Stimulated activated CD4-positive, alpha-beta T cell treated with anti-CD3 and anti-CD28 coated beads, Interleukin-4, amount 100 ng/mL, for 24 hours (primary cell): ENCODE measurements at places on chromosomes 16 and 17.

- no peak for DNase-seq
Measured at GRCh38 chr16:89822188-89823086, 5.8 kb upstream of the SPIRE2 start.

DNA sequence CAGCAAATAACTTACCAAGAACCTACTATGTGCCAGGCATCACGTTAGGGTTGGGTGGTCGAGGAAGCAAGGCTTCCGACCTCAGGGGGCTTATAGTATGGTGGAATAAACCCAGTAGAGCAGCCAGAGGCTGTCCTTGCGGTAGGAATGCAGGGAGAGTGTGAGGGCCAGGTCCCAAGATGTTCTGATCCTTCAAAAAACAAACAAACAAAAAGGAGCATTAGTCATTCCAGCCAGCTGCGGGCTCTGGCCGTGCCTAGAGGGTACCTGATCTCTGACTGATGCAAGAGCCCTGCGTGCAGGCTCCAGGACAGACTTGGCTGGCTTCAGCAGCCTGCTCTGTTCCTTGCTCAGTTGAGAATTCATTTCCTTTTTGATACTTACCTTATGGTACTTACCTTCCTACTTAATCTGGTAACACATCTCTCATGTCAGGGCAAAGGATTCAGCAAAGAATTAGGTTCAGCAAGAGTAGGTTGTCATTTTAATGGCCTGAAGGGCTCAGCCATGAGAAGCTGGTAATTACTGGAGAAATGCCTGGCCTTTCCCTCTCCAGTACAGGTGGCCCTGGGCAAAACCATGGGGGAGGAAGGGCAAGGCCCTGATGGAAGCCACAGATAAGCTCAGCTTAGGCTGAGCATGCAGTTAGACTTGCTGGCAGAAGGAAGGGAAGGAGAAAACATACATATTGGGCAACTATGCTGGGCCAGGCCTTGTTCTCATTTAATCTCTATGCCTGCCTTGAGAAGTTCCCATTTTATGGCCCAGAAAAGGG is 18.4 kb downstream of the CYB5D2 start:
- DNase-seq, result no peak

DNA sequence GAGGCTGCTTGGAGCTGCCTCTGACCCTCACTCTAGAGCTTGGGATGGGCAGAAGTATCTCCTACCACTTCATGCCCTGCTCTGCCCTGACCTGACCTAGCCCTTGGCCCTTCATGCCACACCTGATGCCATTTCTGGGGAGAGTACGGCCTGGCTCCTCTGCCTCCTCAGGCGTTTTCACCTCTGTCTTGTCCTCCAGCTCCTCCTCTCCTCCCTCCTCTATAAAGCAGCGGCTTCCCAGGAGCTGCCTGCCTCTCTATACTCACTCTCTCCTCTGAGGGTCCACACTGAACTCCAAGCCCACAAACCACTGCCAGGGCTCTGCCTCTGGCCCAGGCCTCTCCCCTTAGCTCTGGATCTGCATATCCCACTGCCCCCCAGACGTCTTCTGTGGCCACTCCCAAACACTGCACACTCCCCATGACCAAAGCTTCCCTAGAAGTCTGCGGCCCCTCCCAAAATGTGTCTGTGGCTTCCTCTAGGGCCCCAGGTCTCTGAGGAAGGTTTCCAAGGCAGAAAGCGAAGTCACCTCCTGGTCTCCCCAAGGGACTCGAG is 52.6 kb downstream of the PITPNM3 start:
- DNase-seq, result no peak

DNA sequence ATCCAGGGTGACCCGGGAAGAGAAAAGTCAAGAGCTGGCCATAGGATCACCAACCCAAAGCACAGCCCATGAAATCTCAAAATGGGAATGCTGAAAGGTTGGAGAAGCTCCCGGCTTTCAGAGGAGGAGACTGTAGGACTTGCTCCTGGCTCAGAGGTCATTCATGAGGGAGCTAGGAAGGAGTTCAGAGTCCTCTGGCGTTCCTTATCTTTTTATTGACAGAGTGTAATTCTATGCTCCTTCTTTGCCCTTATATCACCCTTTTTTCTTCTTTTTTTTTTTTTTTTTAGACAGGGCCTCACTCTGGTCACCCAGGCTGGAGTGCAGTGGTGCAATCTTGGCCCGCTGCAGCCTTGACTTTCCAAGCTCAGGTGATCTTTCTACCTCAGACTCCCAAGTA is 27.3 kb upstream of the CNOT1 start:
- no peak for DNase-seq

- DNase-seq, result no peak
Measured at GRCh38 chr16:48535831-48536613, 74.0 kb downstream of the N4BP1 start.

GRCh38 chr16:56643080-56643778 is 4.8 kb downstream of the MT1A start:
- peak; percentile 78 for DNase-seq

DNA sequence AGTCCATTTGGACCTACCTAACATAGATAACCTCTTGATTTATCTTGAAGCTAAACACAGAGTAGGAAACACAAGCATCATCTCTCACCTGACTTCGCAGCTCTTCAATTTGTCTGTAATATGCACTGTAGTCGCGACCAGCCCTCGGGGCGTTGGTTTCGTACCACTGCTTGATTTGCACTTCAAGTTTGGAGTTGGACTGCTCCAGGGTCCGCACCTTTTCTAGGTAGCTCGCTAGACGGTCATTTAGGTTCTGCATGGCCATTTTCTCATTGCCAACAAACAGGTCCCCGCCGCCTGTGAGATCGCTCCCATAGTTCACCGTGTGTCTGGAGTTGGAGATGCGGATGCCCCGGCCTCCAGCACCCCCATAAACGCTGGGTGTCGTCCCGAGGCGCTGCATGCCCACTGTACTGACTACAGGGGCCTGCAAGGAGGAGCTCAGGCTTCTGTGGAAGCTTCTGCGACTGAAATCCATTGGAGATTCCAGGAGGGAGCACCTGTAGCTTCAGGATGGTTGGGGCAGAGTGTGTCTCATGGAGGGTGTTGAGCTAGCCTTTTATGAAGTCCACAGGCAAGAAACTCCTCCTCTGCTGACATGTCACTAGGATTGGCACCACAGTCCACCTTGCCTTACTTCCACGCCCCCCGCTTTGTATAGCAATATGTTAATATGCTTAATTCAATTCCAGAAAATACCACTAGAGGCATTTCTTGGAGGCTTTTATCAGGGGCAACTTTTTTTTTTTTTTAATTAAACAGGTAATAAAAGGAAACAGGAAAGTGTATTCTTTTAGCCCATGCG is at the start of gene KRT20:
Gene KRT20, minus strand, starts transcription at position 535 of the 805 bp plus-strand sequence. Its CDS starts 57 bp downstream, at position 478.
- DNase-seq, result no peak

- no peak for DNase-seq
Measured at GRCh38 chr16:48676836-48677235, 66.9 kb upstream of the N4BP1 start.

GRCh38 chr17:83092186-83092585 is 12.8 kb downstream of the METRNL start:
- no peak for DNase-seq

GRCh38 chr16:4426021-4426684 is 485 bp downstream of the DNAJA3 start:
- peak; percentile 49 for DNase-seq

- no peak for DNase-seq
Measured at GRCh38 chr16:75296606-75297005, 45.2 kb upstream of the BCAR1 start.

- DNase-seq, result peak; percentile 41
Measured at GRCh38 chr16:2912330-2913199, 834 bp downstream of the FLYWCH1 start.

DNA sequence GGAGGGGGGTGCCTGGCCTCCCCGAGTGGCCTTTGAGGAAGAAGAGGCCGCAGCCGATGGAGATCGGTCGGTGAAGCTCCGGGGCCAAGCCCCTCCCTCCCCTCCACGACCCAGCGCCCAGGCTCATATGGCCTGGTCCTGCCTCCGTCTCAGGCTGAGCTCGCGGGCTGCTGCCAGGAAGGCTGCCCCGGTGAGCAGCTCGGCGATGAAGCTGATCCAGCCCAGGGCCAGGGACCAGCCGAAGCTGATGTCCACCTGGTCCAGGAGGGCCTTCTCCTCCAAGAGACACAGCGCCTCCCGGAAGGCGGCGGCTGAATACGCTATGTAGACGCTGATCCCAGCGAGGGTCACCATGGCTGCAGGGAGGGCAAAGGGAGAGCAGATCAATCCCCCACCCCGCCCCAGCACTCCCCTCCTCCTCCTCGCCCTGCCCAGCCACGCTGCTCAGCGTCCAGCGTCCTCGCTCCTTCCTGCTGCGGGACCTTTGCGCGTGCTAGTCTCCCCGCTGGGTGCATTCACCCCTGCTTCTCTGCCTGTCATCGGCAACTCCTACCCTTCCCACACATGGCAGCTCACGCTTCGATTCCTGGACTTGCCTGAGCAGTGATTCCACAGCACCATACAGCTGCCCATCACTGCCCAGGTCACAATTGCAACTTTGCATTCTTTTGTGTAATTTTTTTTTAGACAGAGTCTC is 20.5 kb downstream of the TMEM114 start:
- DNase-seq, result no peak

DNA sequence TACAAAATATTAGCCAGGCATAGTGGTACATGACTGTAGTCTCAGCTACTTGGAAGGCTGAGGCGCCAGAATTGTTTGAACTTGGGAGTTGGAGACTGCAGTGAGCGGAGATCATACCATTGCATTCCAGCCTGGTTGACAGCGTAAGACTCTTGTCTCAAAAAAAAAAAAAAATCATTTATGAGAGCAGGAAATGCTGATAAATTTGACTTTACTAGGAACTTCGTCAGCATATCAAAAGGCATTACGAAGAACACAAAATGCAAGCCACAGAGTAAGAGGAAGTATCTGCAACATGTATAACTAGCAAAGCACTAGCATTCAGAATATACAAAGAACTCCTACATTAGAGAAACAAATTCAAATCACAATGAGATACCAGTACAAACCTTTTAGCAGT is 279.3 kb downstream of the ZFHX3 start:
- DNase-seq, result no peak

DNA sequence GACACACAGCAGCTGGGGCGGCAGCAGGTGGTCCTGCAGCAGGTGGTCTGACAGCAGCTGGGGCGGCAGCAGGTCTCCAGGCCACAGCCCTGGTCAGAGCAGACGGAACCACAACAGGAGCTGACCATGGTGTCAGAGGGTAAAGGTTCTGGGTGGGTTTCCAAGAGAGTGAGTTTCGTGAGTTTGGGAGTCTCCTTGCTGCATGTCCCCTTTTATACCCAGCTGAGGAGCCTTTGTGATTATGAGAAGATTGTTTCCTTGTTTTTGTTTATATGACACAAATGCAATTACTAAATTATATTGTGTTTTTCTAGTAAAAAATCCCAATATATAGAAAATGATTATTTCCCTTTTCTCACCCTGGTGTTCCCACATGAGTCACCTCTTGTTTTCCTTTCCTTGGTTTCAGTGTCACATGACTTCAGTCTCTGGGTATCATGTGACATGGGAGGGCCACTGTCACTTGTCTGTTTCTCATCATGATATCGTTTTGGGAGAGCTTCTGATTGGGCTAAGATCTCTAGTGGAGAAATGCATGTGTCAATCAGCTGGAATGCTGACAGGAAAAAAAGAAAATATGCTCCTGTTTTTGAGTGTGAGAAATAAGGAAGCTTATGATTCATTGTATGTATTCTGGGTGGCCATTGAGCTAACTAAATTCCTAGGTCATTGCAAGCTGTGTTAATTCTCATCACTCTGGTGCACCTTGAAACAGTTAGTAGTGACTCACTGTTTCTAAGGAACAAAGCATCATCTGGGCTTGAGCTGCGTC is at the start of gene KRTAP4-6:
Gene KRTAP4-6, minus strand, starts transcription at position 185 of the 772 bp plus-strand sequence. Its CDS starts 57 bp downstream, at position 128.
- DNase-seq, result no peak

DNA sequence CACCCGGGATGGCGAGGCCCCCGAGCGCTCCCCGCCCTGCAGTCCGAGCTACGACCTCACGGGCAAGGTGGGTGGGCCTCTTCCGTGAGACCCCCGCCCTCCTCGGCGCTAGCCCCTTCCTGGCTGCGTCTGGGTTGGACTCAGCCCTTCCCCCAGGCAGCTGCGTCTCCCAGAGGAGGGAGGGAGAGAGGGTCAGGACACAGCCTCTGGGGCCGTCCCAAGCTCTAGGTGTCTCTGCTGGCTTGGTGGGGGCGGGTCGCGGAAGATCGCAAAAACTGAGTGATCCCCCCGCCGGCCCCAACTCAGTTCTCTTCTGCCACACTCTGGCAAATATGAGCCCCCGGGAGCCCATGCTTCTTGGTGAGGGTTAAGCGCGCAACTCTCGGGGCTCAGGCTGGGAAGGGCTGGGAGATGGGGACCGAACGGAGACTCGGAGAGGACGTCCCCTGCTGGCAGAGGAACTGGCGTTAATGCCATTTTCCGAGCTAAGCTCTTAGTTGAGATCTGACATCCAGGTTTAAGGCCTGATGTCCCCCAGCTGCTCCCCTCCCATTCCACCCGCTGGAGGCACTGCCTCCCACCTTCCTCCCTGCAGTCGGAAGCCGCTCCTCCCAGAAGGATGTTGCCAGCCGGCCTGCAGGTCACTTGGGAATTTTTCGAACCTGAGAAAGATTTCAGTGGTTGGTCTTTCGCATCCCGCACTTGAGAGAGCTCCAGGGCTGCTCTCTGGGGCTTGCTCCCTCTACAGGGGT is 419 bp downstream of the RAB37 start:
- peak; percentile 48 for DNase-seq

- no peak for DNase-seq
Measured at GRCh38 chr17:61418449-61418848, 18.8 kb downstream of the TBX2 start.

GRCh38 chr17:77802333-77802615 is 156.2 kb upstream of the TNRC6C start:
- DNase-seq, result no peak

GRCh38 chr17:17950806-17951205 is 21.4 kb downstream of the TOM1L2 start:
- no peak for DNase-seq

DNA sequence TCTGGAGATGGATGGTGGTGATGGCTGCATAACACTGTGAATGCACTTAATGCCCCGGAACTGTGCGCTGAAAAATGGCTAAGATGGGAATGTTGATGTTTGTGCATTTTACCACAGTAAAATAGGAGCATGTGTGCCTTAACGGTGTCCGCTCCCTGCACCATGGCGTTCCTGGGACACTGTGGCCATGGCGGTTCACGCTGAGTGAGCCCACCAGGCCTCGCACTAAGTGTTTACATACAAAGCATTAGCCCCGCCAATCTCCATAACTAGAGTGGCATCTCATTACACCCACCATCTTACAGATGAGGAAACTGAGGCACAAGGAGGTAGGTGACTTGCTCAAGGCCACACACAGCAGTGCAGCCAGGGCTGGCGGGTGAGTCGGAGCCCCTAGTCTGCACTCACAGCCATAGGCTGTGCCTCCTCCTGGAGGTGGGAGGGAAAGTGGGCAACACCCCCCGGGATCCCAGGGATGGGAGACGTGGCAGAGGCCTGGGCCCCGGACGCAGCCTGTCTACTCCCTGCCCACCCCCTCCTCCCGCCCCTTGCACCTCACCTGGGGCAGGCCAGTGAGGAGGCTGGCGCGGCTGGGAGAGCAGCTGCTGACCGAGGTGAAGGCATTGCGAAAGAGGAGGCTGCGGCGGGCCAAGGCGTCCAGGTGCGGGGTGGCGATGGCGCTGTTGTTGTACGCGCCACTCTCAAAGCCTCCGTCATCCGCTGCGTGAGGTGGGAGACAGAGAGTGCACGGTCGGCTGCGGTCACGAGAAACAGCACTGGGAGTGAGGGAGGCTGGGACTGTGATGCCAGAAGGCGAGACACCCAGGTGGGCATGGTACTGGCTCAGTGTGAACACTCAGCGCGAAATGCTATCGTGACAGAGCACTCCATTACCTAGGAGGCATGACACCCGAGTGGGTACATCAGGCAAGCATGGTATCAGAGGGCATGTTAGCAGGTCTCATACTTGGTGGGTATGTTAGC is 3.4 kb downstream of the SGSH start:
- no peak for DNase-seq

- DNase-seq, result no peak
Measured at GRCh38 chr16:53232826-53233529, 178.2 kb downstream of the CHD9 start.

GRCh38 chr16:12639044-12639443 is 164.6 kb downstream of the CPPED1 start:
- DNase-seq, result no peak
